GM18507 (cell line): ENCODE measurements at places on chromosomes 11 and 22.

DNA sequence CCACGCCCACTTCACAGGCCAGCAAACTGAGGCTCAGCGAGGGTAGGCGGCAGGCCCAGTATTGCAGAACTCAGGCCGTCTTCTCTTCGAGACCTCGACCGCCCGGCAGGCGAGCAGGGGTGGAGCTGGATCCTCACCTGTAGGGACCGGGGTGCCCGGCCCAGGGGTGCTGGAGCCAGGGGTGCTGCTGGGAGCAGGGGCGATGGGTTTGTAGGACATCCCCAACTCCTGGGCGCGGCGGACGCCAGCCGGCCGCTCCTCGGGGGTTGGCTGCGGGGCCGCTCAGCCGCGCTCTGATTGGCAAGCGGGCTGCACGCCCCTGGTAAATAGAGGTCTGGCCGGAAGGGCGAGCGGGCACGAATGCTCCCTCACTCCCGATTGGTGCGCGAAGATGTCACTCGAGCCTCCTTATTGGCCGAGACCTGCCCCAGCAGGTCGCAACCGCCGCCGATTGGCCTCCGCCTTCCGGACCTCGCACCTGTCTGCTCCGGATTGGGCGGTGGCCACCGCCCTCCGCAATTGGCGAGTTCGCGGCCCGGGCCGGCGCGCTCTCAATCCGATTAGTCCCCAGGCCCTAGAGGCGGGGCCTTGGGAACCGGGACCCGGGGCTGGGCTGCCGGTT is at the start of gene CDK2AP2:
Gene CDK2AP2 (minus strand): TSS at position 299 of the 622 bp plus-strand sequence. CDS start 80 bp downstream, at position 219.
- peak; percentile 98 for DNase-seq

DNA sequence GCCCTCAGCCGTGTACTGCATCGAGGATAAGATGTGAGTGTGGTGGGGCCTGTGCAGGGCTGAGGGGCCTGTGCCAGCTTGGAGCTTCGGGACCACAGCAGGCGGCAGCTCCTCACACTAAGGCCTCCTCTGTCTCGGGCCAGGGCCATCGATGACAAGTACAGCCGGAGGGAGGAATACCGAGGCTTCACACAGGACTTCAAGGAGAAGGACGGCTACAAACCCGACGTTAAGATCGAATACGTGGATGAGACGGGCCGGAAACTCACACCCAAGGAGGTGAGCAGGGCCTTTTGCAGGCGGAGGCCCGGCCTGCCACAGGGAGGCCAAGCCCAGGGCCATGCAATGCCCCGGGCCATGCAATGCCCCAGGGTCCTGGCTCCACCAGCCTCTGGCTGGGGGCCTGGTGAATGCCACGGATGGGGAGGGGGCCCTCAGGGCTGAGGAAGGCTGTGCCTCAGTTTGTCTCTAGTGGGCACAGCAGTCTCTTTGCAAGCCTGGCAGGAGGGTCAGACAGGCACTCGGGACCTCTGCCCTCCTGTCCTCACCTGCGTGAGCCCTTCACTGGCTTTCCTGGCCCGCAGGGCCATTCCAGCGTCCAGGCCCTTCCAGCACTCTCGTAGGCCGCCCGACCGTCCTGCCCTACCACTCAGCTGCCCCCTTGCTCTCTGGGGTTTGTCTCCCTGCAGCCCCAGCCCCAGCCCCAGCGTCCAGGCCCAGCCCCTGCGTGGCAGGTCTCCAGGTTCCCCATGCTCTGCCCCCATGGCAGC is 16.3 kb downstream of the SART1 start:
- DNase-seq = no peak

GRCh38 chr11:61090982-61091372 is 11.3 kb upstream of the CD5 start:
- no peak for DNase-seq

GRCh38 chr11:132911186-132911585 is 621.1 kb downstream of the OPCML start:
- no peak for DNase-seq
